Activated CD4-positive, alpha-beta T cell treated with anti-CD3 and anti-CD28 coated beads, Interleukin-2, amount 50 U/mL, for 48 hours (primary cell): ENCODE measurements at places on chromosomes 1 and 21.

DNA sequence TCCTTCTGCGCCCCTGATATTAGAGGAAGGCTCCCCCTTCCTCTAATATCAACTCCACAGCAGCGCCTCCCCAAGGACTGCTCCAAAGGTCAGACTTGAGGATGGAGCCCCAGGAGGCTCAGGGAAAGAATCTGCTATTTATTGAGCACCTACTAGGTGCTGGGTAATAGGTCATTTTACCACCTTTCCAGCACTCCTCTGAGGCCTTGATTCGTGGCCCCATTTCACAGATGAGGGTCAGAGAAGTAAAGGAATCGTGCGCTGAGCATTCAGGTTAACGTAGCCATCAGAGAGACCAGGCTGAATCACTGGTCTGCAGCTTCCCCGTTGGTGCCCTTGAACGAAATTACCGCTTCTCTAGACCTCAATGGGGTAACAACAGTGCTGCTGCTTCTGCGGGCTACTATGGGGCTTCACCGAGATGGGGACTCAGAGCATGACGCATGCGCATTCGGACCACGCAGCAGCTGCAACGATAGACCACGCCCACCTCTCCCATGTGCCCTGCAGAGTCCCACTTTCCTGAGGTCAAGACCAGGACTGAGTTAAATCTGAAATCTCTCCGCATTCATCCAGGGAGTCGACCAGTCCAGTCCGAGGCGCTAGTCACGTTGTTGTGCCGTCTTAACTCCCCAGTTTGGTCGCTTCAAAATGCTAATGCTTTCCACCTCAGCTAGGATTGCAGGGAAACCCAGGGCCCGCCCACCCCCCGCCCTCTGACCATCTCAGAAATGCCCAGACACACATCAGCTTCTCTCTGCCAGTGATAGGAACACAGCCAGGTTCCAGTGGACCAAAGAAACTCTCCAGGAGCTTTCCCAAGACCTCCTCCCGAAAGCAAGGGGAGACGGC, 12.9 kb downstream of the CAMK2N1 start:
- DNase-seq: peak; percentile 52

GRCh38 chr1:89527256-89527655, 2.6 kb downstream of the LRRC8B start:
- no peak for DNase-seq

DNA sequence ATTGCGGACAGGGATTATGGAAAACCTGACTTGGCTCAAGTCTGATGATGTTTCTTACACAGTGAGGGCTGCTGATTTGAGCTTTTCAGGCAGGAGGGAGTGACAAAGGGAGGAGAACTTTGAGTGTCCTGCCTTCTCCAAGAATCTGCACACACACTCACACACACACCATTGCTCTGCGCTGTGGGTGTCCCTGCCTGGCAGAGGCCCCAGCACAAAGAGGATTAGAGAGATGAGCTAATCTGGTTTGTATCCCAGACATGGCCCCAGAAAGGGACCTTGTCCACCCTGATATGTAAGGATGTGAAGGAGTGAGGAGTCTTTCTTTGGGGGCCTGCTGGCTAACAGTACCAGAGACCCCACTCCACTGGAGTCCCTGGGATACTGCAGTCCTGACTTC, 5.9 kb upstream of the WNT2B start:
- DNase-seq: no peak

DNA sequence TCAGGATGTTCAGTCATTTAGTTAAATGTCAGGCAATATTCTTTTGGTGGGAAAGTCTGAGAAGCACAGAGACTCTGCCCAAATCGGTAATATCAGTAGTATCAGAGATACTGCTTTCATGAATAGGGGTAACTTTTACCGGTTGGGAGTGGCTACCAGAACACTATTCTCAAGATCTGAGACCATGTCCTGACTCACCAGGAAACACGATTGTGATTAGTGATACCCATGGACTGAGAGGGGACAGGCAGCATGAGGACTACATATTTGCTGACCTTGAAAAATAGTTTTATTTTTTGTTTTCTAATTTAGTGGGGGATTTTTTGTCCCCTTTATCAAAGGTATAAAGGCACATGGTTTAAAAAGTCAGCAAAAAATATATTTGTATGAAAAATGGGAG, 76.0 kb upstream of the NEK2 start:
- no peak for DNase-seq

DNA sequence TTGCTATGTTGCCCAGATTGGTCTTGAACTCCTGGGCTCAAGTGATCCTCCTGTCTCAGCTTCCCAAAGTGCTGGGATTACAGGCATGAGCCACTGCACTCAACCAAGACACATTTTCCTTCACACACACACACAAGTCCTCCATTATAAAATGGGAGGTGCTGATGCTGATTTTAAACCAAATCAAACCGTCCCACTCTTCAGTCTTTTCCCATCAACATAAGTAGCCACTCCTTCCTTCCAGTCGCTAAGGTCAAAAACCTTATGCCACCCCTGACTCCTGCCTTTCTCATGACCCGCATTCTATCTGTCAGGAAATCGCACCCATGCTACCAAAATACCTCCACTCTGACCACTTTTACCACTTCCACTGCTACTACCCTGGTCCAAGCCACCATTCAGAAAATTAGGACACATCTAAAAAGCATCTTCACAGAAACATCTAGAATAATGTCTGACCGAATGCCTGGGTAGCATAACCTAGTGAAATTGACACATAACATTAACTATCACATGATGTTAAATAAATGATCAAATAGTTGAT, 28.0 kb upstream of the IFNGR2 start:
- no peak for DNase-seq

- no peak for DNase-seq
Observed at GRCh38 chr1:30469426-30469825, 254.0 kb downstream of the MATN1 start.

DNA sequence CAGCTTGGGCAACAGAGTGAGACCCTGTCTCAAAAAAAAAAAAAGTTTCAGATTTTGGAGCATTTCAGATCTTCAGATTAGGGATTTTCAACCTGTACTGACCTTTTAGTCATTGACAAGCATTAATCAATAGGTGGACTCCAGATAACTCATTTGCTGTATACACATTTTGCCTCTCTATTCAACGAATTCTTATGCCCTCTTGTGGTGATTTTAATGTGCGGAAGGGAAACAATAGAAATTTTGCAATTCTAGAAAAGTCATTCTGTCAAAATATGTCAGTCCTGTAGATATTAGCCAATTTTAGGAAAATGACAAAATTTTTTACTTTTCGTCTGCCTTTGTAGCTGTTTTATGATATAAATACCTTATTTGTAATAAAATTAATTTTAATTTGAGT, 11.6 kb upstream of the OR2G2 start:
- DNase-seq: no peak

- no peak for DNase-seq
Observed at GRCh38 chr1:8396083-8396785, 78.3 kb downstream of the SLC45A1 start.

GRCh38 chr1:234509457-234510328, 30.7 kb upstream of the TARBP1 start:
- DNase-seq: no peak

DNA sequence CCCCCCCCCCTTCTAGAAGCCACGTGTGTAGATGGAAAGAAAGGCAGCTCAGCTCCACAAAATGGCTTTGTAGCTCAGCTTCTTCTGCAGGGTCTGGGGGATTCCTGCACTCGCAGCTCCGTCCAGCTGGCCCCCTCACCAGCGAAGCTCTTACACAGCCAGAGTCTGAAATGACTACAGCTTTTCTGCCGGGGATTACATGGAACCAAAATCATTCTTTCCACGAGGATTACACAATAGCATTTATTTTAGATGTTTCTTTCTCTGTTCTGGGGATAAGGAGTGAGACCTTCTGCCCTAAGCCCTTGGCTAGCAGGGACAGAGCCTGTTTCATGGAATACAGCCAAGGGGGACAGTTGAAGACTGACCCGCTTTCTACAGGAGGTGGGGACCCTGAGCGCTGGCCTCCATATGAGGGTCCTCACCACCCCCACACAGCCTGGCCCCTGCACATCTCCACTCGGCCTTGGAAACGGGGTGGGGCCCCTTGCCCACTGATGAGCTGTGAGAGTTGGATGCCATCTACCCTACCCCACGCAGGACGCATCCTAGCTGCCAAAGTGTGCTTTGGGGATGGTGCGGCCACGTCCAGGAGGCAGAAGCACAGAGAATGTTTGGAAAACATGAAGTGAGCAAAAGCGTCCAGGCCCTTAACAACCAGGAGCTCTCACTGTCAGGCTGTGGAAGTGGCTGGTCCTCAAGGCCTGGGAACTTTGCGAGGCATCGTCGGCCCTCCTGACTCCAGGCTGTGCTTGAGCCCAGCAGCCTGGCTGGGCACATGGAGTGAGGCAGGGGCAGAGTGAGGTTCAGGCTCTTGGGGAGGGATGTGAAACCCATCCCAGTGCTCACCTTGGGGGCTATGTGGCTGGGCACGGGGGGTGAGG, 14.5 kb downstream of the ACTRT2 start:
- DNase-seq: no peak

DNA sequence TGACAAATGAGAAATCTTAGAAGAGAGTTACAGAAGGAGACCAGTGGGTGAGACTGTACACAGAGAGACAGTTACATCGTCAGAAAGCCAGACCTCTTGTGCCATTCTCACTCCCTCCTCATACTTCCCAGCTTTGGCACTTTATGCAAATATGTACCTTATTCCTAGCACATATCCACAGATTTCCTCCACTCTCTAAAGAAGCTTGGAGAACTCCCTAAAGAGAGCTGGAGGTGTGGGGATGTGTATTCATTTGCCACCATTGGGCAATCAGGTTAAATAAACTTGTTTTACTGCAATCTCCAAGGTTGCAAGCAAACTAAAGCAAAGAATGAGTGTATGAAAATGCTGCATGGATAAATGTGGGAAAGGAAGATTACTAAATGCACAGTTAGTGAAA, 380.9 kb upstream of the PRMT6 start:
- DNase-seq: no peak

DNA sequence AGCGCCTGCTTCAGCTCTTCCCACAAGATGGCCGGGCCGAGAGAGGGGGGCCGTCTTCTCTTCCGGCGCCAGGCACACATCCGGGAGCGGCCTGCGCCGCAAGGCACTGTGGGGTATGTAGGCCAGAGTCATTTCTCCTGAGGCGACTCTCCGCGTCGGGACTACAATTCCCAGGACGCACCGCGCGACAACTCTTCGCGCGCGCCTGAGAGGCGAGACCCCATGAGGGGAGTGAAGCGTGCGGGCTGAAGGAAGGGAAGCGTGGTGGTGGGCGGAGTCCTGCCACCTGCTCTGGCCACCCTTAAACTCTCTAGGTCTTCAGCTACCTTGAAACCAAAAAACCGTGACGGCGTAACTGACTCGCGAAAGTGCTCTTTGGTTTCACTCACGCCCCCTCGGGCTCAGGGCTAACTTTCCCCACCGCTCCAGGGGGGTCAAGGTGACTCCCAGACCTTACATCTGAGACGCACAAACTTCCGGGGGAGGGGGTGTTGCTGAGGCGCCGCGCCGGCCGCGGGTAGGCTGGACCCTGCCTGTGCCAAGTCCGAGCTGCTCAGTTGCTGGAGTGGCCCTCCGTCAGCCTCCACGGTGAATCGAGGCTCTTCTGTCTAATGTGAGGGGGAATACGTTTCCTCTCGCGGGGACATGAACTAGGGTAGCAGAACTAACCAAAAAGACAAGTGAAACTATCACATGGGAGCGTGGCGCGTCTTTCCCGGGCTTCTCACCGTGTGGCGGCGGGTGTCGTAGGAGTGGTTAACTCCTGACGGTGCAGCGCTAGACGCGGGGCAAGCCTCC, at the start of gene SERBP1:
SERBP1 (minus strand) TSS at position 45 of the 798 bp plus-strand sequence. CDS start 102 bp downstream, outside the sequence.
- DNase-seq: peak; percentile 90
